ENCODE measurements at places on chromosomes 3 and 15.

- no peaks in the 10 kb centered on the region for H3K36me3 ChIP-seq
- no peak overlapping the region for H3K27ac ChIP-seq
Observed at GRCh38 chr3:183455089-183455488, 26.7 kb upstream of the MCF2L2 start.

DNA sequence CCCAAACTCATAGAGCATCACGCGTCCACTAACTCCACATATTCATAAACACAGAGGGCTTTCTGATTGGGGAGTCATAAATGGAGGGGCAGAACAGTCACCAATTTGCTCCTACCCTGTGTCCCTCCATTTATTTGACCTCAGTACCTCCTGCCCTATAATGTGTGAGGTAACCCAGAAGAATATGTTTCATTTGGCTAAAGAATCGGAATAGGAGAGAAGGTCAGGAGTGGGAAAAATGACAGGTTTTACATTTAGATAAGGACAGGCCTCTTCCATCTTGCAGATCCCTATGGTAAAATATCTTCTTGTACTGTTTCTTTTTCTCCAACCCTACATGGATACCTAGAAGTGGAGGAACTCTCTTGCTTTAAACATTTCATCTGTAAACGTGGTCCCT is 578.0 kb downstream of the TUSC7 start:
- H3K36me3 ChIP-seq, result no peaks in the 10 kb centered on the region
- DNase-seq, result no peak
- no peaks in the 10 kb centered on the region for H3K27me3 ChIP-seq
- no peak overlapping the region for H3K27ac ChIP-seq

DNA sequence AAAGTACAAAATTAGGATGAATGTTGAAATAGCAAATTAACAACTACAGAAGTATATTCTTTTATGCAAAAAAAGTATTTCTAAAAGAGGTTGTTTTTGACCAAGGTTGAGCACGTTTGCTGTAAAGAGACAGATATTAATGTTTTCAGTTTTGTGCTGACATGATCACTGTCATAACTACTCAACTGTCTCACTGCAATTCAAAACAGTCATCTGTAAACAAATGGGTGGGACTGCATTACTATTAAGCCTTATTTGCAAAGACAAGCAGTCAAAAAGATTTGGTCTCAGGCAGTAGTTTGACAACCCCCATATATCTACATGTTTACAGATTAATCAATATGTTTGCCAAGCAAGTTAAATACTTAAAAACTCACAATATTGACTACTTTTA is 109.1 kb upstream of the ZNF385D start:
- no peaks in the 10 kb centered on the region for H3K36me3 ChIP-seq
- H3K4me1 ChIP-seq, result no peaks in the 10 kb centered on the region
- H3K4me3 ChIP-seq, result no peak overlapping the region

GRCh38 chr15:99451484-99451883 is 114.3 kb upstream of the MEF2A start:
- no peaks in the 10 kb centered on the region for H3K36me3 ChIP-seq
- H3K27me3 ChIP-seq, result no peaks in the 10 kb centered on the region
- H3K4me1 ChIP-seq, result peaks cover 67% of the 10 kb centered on the region
- H3K4me3 ChIP-seq, result no peak overlapping the region
- no peak for DNase-seq

DNA sequence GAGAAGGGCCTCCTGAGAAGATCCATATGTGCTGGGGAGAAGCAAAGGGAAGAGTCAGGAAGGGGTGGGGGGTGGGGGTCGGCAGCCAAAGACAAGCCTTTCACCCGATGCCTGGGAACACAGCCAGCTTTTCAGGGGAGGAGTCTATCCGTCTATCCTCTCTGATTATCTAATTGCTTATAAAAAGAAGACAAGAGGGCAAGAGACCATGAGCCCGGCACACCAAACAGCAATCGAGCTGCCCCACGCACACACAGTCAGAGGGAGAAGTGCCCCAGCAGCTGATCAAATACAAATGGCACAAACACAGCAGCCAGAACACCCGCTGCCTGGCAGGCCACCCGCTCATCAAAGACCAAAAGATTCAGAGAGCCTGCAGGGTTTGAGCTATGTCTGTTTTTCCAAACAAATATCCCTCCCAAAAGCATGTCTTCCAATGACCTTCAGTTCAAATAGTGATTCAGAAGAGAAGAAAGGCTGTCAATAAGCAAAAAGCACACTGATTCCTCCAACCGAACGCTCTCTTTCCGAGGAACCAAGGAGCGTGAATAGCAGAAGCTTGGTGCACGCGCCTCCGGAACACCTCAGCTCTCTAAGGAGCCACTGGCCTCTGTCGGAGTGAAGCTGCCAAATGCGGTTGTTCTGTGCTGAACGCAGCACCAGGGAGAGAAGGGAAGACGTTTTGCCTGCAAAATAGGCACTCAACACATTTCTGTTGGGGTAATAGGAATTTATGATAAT is 419.2 kb downstream of the OCA2 start:
- no peak for DNase-seq
- H3K27ac ChIP-seq, result no peak overlapping the region
- no peaks in the 10 kb centered on the region for H3K27me3 ChIP-seq
- H3K4me1 ChIP-seq, result no peaks in the 10 kb centered on the region

DNA sequence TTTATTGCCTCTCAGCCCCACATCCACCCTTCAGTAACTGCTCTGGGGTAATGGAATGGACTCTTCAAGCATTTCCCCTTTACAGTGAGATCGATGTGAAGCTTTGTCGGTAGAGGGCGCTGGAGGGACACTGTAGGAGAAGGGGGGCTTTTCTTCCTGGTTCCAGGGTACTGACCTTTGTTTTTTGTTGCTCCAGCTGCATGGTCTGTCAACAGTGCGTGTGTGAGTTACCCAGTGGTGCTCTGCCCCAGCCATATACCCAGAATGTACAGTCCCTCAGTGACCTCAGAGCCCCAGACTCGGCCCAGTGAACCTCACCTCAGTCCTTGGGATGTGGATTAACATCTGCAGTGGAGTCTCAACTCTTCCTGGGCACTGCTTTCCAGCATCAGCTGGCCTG is 180.3 kb upstream of the TSC22D2 start:
- H3K36me3 ChIP-seq, result no peaks in the 10 kb centered on the region
- no peak for DNase-seq
- H3K4me1 ChIP-seq, result peaks cover 2% of the 10 kb centered on the region

GRCh38 chr15:57297630-57298029 is 78.7 kb upstream of the CGNL1 start:
- no peaks in the 10 kb centered on the region for H3K27me3 ChIP-seq
- H3K36me3 ChIP-seq, result no peaks in the 10 kb centered on the region
- H3K27ac ChIP-seq, result no peak overlapping the region

- H3K4me1 ChIP-seq, result peaks cover 32% of the 10 kb centered on the region
- H3K4me3 ChIP-seq, result no peak overlapping the region
- DNase-seq, result peak; percentile 88
- no peaks in the 10 kb centered on the region for H3K27me3 ChIP-seq
Observed at GRCh38 chr15:52078876-52079700, 33.5 kb downstream of the BCL2L10 start.

GRCh38 chr15:78438619-78439285 is 736 bp downstream of the IREB2 start:
- H3K4me1 ChIP-seq, result peaks cover 49% of the 10 kb centered on the region
- H3K36me3 ChIP-seq, result peaks cover 14% of the 10 kb centered on the region
- no peaks in the 10 kb centered on the region for H3K27me3 ChIP-seq
- H3K4me3 ChIP-seq, result peak overlapping the region; percentile 70
- DNase-seq, result no peak
- peak overlapping the region; percentile 92 for H3K27ac ChIP-seq

- H3K4me3 ChIP-seq, result peak overlapping the region; percentile 95
- peaks cover 56% of the 10 kb centered on the region for H3K4me1 ChIP-seq
- no peaks in the 10 kb centered on the region for H3K36me3 ChIP-seq
- H3K27me3 ChIP-seq, result no peaks in the 10 kb centered on the region
Observed at GRCh38 chr3:23807424-23808015, 1.8 kb downstream of the UBE2E1 start.

DNA sequence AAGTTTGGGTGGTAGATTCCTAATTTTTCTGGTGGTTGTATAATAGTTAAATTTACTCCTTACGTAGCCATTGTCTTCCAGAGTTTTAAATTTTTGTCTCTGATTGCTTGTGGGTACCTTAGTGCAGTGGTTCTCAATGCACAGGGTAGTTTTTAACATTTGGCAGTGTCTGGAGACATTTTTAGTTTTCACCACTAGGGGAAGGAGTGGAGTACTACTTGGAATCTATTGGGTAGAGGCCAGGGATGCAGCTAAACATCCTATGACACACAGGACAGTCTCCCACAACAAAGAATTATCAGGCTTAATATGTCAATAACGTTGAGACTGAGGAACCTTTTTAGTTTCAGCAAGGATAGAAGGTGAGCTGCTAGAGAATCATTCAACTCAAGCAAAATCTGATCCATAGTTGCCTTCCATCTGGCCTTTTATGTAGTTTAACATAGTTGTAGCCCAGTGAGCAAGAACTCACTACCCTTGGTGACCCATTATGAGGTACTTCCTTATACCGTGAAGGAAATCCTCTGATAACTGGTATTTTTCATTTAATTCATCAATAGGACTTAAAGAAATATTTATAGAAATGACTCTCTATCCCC is 8.6 kb upstream of the STX19 start:
- peaks cover 7% of the 10 kb centered on the region for H3K36me3 ChIP-seq
- no peak overlapping the region for H3K27ac ChIP-seq
- no peaks in the 10 kb centered on the region for H3K4me1 ChIP-seq
- H3K27me3 ChIP-seq, result no peaks in the 10 kb centered on the region
- no peak overlapping the region for H3K4me3 ChIP-seq

- no peaks in the 10 kb centered on the region for H3K36me3 ChIP-seq
- H3K4me1 ChIP-seq, result no peaks in the 10 kb centered on the region
- H3K4me3 ChIP-seq, result no peak overlapping the region
- DNase-seq, result no peak
- H3K27me3 ChIP-seq, result peaks cover 27% of the 10 kb centered on the region
Observed at GRCh38 chr3:150958683-150959082, 13.8 kb downstream of the CLRN1 start.

GRCh38 chr15:84099181-84099580 is 136.4 kb upstream of the GOLGA6L4 start:
- no peaks in the 10 kb centered on the region for H3K4me1 ChIP-seq
- H3K4me3 ChIP-seq, result no peak overlapping the region
- H3K36me3 ChIP-seq, result no peaks in the 10 kb centered on the region
- DNase-seq, result no peak
- no peak overlapping the region for H3K27ac ChIP-seq
- peaks cover 3% of the 10 kb centered on the region for H3K27me3 ChIP-seq

DNA sequence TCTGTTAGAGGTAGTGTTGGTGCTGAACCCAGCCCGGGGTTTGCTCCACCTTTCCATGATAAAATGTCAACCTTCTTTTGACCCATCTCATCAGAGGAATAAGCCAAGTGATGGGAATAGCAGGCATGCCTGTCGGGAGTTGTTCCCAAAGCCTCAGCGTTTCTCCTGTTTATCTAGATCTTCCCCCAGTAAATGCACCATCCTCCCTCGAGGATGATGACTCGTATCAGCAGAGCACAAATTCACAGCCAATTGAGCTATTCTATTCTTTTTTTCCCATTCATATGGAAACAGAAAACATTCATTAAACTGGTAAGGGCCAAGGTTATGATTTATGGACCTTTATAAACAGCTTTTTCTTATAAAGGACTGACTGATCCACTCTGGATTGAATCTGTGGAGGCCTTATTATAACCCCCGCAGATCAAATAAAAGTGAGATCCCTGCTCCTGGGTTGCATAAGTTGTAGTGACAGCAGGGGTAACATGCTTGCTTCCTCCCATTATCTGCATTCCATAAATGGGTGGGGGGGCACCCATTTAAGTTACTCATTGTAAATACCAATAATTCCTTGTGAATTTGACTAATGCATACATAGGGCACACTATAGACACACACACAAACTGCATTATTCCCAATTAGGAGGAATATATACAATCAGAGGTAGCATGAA is 207.3 kb downstream of the PLCL2 start:
- H3K4me3 ChIP-seq, result no peak overlapping the region
- H3K36me3 ChIP-seq, result no peaks in the 10 kb centered on the region
- no peak for DNase-seq
- no peak overlapping the region for H3K27ac ChIP-seq

DNA sequence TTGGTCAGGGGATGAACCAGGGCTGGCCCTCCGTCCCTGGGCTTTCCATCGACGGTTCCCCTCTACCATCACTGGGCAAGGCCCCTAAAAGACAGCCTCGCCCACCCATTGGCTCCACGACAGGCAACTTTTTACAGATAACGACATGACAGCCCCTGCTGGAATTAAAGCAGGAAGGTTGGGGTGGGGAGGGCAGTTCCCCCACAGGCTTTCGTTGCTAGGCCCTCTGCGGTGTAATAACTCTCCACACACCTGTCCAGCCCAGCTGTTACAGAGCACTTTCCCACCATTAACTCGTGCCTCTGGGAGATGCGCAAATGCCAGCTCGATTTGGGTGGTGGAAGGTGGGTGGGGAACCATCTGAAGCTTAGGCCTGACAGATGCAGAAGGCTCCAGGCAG is 264.2 kb upstream of the TLE3 start:
- no peak overlapping the region for H3K27ac ChIP-seq
- no peak overlapping the region for H3K4me3 ChIP-seq
- no peak for DNase-seq
- H3K4me1 ChIP-seq, result no peaks in the 10 kb centered on the region

DNA sequence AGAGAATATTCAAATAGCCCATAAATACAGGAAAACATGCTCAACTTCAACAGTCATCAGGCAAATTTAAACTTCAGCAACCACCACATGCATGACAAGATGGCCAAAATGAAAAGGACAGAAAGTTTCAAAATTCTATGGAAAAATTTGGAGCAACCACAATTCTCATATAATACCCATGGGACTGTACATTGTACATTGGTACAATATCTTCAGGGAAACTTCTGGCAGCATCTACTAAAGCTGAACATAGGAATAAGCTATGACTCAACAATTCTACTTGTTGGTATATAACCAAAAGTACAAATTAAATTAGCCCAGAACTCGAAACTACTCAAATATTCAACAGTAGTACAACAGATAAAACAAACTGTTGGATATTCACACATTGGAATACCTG is 847.6 kb downstream of the TBL1XR1 start:
- no peak for DNase-seq
- no peak overlapping the region for H3K4me3 ChIP-seq
- H3K27me3 ChIP-seq, result no peaks in the 10 kb centered on the region
- no peaks in the 10 kb centered on the region for H3K36me3 ChIP-seq

- no peaks in the 10 kb centered on the region for H3K36me3 ChIP-seq
- no peak for DNase-seq
- H3K4me1 ChIP-seq, result peaks cover 19% of the 10 kb centered on the region
- no peaks in the 10 kb centered on the region for H3K27me3 ChIP-seq
- no peak overlapping the region for H3K4me3 ChIP-seq
Observed at GRCh38 chr15:100711516-100712021, 109.2 kb downstream of the ASB7 start.

DNA sequence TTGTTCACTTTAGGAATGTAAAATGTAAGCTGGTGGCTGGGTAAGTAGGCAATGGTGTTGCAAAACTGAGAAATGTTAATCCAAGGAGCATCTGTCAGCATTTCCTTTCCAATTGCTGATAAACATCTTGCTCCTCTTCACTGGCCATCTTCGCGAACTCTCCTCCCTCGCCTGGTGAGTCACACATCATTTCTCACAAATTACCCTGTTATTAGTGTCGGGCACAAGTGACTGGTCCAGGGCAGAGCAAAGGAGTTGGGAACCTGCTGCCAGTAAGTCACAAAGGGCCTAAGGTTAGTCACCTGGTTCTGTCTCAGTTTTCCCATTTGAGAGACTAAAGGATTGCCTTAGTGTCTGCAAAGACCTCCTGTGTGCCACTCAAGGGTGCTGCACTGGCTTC is 13.0 kb downstream of the CERS3 start:
- no peaks in the 10 kb centered on the region for H3K27me3 ChIP-seq
- peaks cover 8% of the 10 kb centered on the region for H3K36me3 ChIP-seq
- H3K4me1 ChIP-seq, result peaks cover 12% of the 10 kb centered on the region
- DNase-seq, result no peak
- H3K27ac ChIP-seq, result no peak overlapping the region

All from suprapubic skin (tissue), 4 donors.